ENCODE measurements at places on chromosomes 1 and 21.

GRCh38 chr1:184940226-184940625 lies 34.1 kb downstream of the NIBAN1 start:
- peak; percentile 10 for DNase-seq

GRCh38 chr1:91091812-91092211 lies 70.0 kb upstream of the ZNF644 start:
- peak; percentile 64 for DNase-seq

- no peak for DNase-seq
These were observed 294.1 kb downstream of the SIPA1L2 start for GRCh38 chr1:232335741-232336293.

GRCh38 chr21:33551664-33552063 lies 8.8 kb downstream of the SON start:
- DNase-seq: no peak

DNA sequence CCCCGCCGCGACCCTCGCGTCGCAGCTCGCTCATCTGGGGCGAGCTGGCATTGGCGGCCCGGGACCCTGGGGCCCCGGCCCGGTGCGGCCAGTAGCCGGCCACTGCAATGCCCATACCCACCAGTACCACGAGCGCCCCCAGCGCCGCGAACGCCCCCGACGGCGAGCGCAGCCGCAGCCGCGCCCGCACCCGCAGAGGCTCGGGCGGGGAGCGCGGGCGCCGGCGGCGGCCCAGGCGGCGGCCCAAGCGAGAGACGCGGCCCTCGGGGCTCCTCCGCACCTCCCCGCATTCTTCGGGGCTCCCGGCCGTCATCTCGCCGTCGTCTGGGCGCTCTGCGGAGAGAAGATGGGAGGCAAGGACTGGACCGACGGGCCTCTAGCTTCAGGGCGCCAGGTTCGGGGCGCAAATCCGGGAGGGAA lies 2.2 kb downstream of the TMEM200B start:
- DNase-seq: no peak

GRCh38 chr1:85957760-85958159 lies 198.8 kb downstream of the COL24A1 start:
- no peak for DNase-seq

DNA sequence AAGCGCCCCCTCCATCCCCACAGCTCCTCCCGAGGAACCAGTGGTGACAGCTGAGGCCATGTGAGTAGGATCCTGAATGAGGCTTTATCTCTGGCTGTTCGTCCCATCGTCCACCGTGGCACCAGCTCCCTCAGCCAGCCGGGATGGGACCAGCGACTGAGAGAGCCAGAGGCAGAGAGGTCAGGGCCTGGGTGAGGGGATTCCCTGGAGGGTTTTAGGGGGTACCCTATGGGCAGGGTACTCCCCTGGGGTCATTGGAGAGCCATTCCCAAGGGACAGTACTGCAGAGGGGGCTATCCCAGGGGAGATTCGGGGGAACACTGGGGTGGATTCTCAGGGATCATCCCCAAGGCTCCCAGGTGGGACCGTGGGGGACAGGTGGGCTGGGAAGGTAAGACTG lies 2.4 kb downstream of the TMEM125 start:
- no peak for DNase-seq

- DNase-seq: no peak
These were observed 66.3 kb downstream of the ARHGEF10L start for GRCh38 chr1:17605582-17606344.

DNA sequence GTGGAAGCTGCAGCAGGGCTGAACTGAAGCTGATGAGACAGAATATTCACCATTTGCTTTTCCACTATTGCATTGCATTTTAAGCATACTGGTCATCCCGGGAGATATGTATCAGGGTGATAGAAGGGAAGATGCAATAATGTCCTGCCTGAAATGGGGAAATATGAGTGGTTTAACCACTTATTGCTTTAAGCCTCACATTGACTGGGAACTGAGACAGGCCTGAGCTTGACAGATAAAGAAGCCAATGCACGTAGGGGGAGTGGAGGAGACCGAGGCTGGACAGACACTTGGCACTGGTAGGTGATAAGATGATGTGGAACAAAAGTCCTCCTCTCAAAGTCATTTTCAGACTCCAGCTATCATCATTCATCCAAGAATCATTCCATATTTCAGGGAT lies 911.7 kb upstream of the NCAM2 start:
- no peak for DNase-seq

- DNase-seq: no peak
These were observed 77.7 kb downstream of the KIRREL1 start for GRCh38 chr1:158071138-158071537.

GRCh38 chr1:209618756-209619420 lies 33.3 kb downstream of the LAMB3 start:
- no peak for DNase-seq

- no peak for DNase-seq
These were observed 88.7 kb upstream of the IRF2BP2 start for GRCh38 chr1:234698686-234699085.

DNA sequence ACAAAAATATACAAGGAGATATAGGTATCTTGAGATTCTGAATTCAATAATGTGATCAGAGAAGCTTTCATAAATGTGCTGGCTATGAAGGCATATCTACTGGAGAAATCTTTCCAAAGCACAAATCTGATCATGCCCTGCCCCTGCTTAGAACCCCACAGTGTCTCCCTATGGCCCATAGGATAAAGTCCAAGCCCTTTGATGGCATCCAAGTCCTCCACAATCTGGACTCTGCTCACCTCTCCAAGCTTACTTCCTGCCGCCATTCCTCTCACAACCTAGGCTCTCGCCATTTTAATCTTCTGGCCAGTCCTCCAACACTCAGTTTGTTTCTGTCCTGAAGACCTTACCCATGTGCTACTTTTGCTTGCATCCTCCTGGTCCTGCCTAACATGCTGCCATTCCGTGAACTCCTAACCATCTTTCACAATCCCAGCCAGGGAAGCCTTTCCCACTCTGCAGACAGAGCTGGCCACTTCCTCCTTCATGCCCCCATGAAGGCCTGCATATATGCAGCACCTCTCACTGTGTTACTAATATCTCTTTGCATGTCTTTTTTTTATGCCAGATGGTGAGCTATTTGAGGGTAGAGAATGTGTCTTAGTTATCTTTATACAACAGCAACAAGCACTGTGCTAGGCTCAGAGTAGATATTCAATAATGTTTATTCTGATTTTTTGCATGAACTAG lies 5.6 kb upstream of the ATP1A1 start:
- no peak for DNase-seq

- no peak for DNase-seq
These were observed 74.0 kb upstream of the HSPA13 start for GRCh38 chr21:14456911-14457310.

GRCh38 chr1:37850352-37850955 lies 8.9 kb downstream of the MTF1 start:
- DNase-seq: no peak

- DNase-seq: peak; percentile 77
These were observed at the start of the genes CPTP and INTS11 for GRCh38 chr1:1324524-1325287. Gene CPTP, plus strand, starts transcription at chr1:1324802. Its CDS starts 2,109 bp downstream, at chr1:1326911. Gene INTS11, minus strand, starts transcription at chr1:1324660. Its CDS starts 52 bp downstream, at chr1:1324608.

DNA sequence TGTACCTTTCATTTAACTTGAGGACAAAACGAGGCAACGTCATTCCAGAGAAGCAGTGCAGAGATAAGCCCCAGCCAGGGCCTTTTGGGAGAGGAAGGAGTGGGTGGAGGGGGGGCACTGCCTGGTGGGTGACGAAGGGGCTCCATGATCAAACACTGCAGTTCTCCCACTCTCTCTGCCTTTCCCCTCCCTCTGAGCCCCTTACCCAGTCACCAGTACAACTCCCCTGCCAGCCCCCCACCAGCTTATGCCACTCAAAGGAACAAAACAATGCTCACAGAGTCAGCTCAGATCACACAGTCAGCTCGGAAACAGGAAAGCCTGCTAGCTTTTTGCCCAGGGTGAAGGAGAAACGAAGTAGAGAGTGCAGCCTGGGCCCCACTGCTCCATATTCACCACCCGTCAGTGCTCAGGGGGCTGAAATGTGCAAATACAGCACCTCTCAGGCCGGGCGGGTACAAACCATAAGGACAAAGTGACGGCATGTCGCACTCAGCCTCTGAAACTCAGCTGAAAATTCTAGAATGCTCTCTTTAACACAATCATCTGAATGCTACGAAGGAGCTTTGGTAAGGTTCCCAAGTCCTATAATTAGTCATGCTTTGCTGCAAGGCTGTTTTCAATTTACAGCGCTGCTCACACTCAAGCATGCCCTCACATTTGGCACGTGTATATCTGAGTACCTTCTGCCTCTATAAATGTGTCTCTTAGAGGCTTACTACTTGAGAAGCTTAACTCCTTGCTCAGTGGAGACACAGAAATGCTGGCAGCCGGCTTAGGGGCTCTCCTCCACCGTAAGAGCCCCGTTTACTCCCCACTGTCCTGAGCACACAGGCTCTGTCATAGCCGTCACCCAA lies 65.8 kb upstream of the RAB4A start:
- DNase-seq: no peak

DNA sequence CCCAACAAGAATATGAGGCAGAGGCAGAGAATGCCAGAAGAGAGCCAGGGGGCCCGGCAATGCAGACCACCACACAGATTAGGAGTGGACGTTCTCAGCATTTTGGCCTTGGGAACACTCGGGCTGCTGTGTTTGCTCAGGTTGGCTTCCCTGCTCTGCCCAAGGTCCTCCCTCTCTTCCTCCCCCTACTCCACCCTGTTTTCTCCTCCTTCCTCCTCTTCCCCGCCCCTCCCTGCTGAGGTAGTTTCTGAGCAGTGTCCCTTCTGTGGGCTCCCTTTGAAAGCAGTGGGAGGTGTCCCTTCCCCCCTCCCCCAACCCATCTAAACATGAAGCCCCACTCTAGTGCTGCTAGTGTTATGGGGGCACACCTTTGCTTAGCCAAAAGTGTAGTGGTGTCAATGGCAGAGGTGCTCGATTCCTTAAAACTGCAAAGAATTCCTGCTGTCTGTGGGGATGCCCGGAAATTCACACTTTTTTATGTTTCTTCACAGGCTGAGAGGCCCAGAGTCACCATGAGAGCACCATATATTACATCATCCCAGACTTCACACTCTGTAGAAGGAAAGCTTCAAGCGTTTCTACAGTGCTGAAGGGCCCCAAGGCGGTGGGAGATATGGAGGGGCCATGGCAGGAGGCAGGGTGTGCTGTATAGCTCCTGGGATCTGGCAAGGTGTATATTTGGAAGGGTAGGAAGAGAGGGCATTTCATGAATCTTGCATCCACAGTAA lies at the start of gene HHIPL2:
TSS of gene HHIPL2 (minus strand) at position 161 of the 728 bp plus-strand sequence. CDS start at position 101, 60 bp downstream.
- no peak for DNase-seq

GRCh38 chr1:26378879-26379251 lies 6.3 kb upstream of the ZNF683 start:
- no peak for DNase-seq

DNA sequence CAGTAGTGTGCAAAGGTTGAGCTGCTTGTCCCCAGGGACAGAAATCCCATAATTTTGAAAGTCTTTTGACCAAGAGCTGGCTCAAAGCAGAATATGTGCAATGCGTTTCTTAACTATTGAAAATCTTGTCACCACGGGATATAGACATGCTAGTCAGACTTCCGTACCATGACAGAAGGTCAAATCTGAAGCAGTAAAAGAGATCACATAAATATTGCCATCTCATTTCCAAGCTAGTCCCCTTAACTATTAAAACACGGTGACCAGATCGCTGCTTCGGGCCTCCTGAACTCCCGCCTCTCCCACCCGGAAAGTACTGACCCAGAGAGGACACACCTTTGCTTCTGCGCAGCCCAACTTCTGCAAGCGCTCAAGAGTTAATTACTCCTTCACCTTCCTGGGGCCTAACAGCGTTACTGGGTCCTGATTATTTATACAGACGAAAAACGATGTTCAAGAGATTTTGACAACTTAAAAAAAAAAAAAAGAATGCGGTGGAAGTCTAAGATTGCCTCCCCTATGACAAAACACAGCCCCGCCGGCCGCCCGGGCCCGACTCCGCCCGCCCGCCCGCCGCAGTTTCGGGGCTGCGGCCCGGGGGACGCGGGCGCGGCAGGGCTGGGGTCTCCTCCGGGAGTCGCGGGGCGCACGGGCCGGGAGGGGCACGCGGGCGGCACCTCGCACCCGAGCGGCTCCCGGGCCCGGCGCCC lies 692 bp downstream of the SORT1 start:
- no peak for DNase-seq

- DNase-seq: no peak
These were observed 2.8 kb downstream of the PPIH start for GRCh38 chr1:42660907-42661500.

- DNase-seq: peak; percentile 50
These were observed 108.3 kb downstream of the HIVEP3 start for GRCh38 chr1:41810446-41810845.

GRCh38 chr1:246161626-246162025 lies 345.5 kb downstream of the SMYD3 start:
- no peak for DNase-seq

GRCh38 chr1:149885339-149886120 lies 13.8 kb upstream of the BOLA1 start:
- DNase-seq: peak; percentile 93

GRCh38 chr1:246748867-246749266 lies 24.7 kb downstream of the SCCPDH start:
- peak; percentile 28 for DNase-seq

DNA sequence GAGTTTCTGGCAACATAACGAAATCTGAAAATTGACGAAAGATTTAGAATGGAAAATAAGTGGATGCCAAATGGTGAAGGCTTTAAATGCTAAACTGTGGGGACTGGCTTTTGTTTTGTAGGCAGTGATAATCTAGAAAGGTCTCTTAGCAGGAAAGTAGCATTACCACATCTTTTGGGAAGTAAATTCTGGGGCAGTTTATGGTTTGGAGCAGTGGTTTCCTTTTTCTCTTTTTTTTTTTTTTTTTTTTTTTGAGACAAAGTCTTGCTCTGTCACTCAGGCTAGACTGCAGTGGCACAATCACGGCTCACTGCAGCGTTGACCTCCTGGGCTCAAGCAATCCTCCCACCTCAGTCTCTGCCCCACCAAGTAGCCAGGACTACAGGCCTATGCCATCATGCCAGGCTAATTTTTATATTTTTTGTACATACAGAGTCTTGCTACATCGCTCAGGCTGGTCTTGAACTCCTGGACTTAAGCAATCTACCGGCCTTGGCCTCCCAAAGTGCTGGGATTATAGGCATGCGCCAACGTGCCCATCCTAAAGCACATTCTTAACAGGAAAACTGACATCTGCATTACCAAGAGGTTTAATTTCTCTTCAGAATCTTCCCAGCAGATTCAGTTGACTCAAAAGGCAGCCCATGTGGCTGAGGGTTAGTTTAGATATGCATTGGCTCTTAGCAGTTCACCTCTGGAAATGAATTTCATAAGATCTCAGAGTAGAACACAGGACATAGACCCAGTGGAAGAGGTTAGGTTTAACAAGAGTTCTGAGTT lies 32.9 kb downstream of the C21orf91 start:
- DNase-seq: no peak
